ENCODE measurements at places on chromosomes 4 and X.
A peak's percentile ranks its signal among the peaks of the same experiment; 100 is the strongest.

- DNase-seq = no peak
Observed at GRCh38 chr4:53706422-53707032, 115.2 kb upstream of the LNX1 start.

GRCh38 chr4:107801766-107802211 is 22.9 kb upstream of the SGMS2 start:
- DNase-seq = no peak

DNA sequence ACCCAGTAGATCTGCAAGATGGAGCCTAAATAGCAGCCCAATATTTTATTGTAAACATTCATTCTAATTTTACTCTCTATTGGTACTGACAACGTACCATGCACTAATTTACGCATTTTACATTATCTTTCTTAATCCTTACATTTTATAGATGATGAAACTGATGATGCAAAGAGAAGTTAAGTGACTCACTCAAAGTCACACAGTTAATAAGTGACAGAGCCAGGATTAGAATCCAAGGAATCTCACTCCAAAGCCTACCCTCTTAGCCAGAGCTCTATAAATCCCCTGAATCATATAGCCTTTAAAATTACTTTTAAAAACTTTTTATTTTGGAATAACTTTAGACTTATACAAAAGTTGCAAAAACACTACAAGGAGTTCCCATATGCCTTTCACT is 37.6 kb downstream of the PHKA1 start:
- no peak for DNase-seq

DNA sequence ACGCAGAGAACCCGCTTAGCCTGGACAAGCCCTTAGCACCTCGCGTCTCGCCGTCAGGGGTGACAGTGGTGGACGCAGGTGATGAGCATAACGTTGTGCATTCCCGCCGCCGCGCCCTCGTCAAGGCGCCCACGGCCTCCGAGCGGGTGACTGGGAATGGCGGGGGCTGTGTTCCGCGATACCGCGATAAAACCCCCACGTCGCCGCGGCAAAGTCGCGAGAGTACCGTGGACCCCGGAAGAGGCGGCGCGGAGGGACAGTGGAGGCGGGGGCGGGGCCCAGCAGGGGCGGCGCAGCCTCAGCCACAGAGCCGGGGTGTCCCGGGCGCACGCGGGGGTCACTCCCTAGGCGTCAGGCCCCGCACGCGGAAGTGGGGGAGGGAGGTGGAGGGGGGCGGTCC is 53.8 kb downstream of the ZFYVE28 start:
- DNase-seq = peak; percentile 41

DNA sequence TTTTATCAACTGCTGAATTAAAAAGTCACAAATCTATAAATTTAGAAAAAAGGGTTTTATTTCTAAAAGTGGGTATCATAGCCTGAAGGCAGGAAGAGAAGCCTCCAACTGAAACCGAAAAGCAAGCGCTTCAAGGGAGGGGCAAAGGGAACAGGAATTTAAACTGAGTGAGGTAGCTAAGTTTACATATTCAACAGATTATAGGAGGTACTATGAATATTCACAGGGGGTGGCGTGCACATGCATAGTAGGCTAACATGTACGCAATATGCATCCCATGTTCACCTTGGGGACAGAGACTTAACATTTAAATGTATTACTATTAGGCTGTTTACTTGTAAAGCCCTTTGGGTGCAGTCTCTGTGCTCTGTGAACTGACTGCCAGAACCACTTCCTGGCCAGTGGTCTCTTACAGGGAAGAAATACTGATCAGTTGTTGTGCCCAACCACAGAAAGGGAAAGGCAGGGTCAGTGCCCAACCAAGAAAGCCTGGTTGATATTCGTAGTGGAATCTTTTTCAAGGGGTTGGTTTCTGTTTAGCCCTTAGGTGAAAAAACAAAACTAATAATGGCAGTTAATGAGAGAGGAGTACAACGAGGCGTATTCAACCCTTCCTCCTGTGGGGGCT is 168.7 kb upstream of the GALNTL6 start:
- no peak for DNase-seq

DNA sequence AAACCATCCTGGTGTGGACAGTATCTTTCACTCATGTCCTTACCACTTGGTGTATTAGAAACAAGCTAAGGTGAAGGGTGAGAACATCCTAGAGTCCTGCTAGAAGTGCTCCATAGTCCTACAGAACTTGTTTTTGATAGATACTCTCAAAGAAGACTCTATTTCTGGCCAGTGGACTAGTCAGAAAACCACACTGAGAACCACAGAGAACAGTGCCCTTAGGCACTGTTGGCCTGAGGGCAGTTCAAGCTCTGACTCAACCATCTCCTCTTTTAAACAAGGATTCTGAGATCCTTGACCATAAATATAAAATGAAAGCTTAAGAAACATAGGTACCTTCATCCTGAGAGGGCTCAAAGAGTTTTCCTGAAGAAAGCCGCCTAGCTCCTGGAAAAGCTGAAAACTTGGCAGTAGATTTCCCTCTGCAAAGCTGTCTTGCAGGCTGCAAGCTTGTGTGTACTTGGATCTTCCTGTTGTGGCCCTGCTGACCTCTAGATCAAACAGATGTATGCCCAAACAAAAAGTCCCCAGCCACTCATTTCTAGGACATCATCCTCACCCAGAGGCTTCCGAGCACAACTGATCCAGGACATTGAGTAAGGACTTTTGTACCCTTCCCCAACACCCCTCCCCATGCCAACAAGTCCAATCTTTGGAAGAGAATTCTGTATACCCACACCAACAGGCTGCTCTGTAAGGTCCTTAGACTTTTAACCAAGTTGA is 111.6 kb upstream of the CXCL13 start:
- DNase-seq = no peak

GRCh38 chrX:6041630-6042029 is 187.0 kb downstream of the NLGN4X start:
- DNase-seq = no peak

DNA sequence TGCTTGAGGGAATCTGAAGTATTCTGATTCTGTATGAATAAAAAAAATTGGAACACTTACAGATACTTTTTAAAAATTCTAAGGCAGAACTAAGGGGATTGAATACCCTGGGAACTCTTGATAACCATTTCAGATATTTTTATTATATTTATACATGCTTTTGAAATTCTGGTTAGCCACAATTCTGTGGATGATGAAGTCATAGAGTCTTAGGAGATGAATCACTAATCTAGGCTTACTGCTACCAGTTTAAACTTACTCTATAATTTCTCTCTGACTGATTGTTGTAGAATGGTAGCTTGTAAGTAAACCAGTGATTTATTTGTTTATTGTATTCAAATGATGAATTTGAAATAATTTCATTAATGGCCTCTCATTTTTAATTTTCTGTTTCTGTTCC is 11.4 kb upstream of the SLAIN2 start:
- no peak for DNase-seq

- DNase-seq = no peak
Observed at GRCh38 chrX:10524578-10524977, 95.8 kb downstream of the MID1 start.

GRCh38 chr4:138828926-138829325 is 186.7 kb upstream of the NOCT start:
- DNase-seq = no peak

DNA sequence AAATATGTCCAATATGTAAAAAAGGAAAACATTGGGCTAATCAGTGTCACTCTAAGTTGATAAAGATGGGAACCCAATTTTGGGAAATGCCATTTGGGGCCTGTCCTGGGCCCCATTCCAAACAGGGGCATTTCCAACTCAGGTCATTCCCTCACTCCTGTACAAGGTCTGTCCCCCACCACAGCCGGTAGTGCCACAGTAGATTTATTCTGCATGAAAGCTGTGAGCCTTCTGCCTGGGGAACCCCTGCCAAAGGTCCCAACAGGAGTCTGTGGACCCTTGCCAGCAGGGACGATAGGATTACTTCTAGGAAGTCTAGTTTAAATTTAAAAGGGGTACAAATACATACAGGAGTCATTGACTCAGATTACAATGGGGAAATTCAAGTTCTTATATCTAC is 317.6 kb upstream of the GNPDA2 start:
- DNase-seq = no peak

- DNase-seq = no peak
Observed at GRCh38 chr4:182370491-182370890, 127.3 kb downstream of the TENM3 start.

GRCh38 chrX:22139822-22140221 is 107.7 kb downstream of the PHEX start:
- DNase-seq = no peak

DNA sequence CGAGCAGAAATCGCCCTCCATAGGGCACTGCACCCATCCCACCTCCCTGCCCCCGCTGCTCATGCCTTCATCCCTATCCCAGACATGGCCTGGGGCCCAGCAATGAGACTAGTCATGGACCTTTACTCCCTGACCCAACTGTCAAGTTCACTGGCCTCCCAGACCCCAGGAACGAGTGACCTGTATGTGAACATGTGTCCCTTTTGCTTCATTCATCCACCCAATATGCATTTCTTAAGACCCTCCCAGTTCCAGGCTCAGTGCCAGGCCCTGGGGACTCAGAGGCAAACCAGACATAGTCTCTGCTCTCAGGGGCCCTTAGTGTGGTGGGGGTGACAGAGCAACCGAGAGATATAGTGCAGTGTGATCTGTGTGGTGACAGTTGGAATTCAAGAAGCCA is 67.0 kb downstream of the EFNB1 start:
- no peak for DNase-seq

DNA sequence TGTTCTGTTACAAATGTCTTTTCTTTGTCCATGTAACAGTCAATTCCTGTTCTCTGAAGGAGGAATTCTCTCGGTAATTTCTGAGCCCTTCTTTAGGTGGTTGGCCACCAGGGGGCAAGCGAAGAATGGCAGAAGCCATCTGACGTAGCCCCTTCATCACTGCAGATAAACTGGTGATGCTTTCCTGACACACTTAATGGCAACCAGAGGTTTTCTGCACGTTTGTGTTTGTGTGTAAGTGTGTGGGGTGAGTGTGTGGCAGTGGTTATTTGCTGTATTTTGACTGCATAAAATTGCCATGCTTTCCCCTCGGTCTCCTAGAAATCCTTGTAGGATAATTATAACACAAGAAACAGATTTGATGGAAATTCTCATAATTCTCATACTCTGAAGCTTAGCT is 64.8 kb upstream of the STOX2 start:
- DNase-seq = peak; percentile 40

GRCh38 chr4:48546336-48546735 is 56.3 kb downstream of the ZAR1 start:
- DNase-seq = no peak

DNA sequence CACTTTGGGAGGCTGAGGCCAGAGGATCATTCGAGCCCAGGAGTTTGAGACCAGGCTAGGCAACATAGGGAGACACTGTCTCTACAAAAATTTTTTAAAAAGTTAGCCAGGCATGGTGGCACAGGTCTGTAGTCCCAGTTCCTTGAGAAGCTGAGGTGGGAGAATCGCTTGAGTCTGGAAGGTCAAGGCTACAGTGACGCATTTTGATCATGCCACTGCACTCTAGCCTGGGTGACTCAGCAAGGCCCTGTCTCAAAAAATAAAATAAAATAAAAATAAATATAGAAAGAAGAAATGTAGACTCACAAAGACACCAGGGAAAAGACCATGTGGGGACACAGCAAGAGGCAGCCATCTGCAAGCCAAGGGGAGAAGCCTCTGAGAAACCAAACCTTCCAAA is 42.3 kb upstream of the SLC7A3 start:
- DNase-seq = no peak

- DNase-seq = no peak
Observed at GRCh38 chr4:15982842-15983524, 20.0 kb upstream of the FGFBP2 start.

DNA sequence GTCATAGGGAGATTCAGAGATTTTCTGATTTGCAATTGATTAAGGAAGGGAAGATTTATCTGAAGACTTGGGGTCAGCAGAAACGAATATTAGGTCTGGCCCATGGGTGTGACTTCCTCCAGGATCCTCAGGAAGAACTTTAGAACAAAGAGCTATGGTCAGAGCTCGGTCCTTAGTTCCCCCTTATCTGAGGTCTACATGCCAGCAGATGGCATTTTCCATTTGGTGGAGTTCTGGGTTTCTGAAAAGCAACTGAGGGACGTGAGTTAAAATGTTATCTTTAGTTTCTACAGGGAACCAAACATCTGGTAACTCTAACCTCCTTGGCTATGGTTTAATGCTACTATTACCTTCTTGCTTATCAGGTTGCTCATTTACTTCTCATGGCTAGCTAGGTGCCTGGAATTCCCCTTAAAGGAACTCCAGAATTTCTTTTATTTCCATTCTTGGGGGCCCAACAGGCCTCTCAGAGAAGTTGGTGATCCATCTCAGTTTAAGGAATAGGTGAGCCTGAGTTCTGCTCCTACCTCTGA is 40.7 kb downstream of the KLF3 start:
- DNase-seq = no peak

DNA sequence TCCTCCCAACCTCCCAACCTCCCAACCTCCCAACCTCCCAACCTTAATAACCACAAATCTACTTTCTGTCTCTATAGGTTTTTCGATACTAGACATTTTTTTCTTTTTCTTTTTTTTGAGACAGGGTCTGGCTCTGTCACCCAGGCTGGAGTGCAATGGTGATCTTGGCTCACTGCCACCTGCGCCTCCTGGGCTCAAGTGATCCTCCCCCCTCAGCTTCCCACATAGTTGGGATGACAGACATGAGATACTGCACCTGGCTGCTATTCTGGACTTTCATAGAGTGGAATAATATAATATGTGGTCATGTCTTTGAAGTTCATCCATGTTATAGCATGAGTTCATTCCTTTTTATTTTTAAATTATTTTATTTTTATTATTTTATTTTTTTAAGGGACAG is 39.5 kb upstream of the ZFX start:
- DNase-seq = no peak

- no peak for DNase-seq
Observed at GRCh38 chr4:165464813-165465381, 86.1 kb downstream of the CPE start.

DNA sequence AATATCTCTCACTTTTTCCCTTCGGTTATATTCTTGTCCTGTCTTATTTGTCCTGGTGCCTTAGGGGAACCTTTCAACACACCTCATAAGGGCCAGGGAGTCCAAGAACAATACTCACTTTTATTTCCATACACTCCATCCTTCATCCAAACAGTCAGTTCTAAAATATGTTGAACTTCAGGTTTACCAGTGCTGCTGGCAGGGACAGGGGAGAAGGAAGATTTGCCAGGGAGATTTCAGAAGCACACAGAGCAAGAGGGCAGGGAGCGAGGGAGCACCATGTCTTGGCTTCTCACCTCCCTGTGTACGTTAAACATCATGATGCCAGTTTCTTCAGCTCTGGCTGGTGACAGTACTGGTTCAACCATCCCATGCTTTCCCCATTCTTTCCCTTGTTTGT is 631.1 kb upstream of the FAT1 start:
- DNase-seq = no peak

DNA sequence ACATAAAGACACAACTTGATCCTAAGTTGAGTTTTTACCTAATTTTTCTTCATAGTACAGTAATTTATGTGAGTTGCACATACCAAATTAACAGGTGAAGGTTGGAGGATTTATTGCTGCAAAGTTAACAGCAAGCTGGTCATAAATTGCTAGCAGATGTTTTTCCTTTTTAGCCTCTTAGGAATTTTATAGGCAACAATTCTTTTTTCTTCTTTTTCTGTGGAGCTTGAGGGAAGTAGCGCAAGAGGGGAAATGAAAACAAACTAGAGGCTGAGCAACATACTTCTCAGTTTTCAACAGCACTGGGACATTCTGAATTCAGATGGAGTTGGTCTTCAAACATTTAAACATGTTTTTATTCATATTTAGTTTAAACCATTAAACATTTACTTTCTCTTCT is 63.7 kb upstream of the TLR2 start:
- DNase-seq = no peak
